NCI-H1092 (cell line): ENCODE measurements at places on chromosomes 1 and 21.

GRCh38 chr1:116333171-116334014, 39.7 kb upstream of the ATP1A1 start:
- no peak for DNase-seq

DNA sequence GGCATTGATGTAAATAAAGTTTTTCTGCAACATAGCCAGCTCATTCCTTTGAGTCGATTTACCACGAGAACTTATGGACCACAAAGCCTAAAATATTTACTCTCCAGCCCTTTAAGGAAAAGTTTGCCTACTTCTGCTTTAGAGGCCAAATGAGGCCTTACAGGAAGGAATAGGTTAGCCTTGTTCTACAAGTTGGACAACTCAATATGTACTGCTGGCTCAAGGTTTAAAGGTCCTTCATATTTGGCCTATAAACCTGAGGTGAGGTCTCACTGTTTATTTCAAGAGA, 144.5 kb upstream of the DNAH14 start:
- no peak for DNase-seq

GRCh38 chr1:36083219-36083618, 675 bp upstream of the TEKT2 start:
- no peak for DNase-seq

GRCh38 chr1:47622776-47623556, 185.1 kb downstream of the FOXD2 start:
- DNase-seq = no peak

DNA sequence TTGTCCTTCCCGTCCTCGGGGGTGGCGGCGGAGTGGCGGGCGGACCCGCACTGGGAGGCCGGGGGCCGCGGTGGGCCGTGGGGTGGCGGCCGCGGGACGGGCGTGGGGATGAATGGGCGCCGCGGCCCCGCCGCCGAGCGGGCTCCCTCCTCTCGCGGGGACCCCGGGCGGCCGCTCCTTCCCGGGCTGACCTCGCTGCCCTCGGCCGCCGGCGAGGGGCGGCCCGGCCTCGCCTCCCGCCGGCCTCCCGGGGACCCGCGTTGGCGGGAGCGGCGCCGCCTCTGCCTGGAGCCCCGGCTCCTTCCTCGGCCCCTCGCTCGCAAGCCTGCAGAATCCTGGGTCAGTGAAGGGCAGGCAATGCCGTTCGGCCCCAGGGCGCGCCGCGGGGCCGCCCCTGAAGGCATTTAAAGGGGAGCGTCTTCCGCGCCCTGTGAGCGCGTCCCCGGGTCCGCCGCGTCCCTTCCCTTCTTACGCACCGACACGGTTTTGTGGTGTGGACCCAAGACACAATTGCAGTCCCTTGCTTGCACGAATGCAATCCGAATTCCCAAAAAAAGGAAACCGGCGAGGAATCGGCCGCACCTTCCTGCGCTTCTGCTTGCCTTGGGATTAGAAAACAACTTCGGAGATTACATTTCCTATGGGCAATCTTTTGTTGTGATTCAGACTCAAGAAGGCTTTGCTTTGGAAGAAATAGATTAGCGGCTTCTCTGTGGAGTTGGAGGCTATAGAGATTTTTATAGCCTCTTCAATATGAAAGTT, 776 bp downstream of the ITSN1 start:
- DNase-seq = no peak

GRCh38 chr21:26154753-26155152, 15.8 kb downstream of the APP start:
- no peak for DNase-seq

GRCh38 chr21:37072988-37073416, at the start of the genes PIGP and TTC3:
Gene PIGP, minus strand, starts transcription at chr21:37073071. Its CDS starts 556 bp downstream, at chr21:37072515.
Gene TTC3, plus strand, starts transcription at chr21:37073254. Its CDS starts 14,004 bp downstream, at chr21:37087258.
- DNase-seq = peak; percentile 86

- no peak for DNase-seq
Observed at GRCh38 chr1:34113887-34114286, 51.1 kb downstream of the CSMD2 start.

DNA sequence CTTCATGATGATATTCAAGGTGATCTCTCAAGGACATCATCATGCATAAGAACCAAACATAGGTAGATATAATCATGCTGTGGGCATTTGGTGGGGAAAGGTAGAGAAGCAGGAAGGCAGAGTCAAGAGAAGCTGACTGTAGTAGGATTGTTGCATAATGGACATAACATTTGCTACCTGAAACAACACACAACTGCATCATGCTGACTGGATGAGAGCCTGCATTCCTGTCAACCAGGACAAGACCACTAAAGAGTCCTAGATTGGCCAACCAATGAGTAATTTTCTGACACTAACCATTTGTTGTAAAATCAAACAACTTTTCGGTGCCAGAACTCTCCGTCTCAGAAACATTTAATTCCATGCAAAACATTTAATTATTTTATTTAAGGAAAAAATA, 377.2 kb downstream of the PLPP3 start:
- DNase-seq = no peak

DNA sequence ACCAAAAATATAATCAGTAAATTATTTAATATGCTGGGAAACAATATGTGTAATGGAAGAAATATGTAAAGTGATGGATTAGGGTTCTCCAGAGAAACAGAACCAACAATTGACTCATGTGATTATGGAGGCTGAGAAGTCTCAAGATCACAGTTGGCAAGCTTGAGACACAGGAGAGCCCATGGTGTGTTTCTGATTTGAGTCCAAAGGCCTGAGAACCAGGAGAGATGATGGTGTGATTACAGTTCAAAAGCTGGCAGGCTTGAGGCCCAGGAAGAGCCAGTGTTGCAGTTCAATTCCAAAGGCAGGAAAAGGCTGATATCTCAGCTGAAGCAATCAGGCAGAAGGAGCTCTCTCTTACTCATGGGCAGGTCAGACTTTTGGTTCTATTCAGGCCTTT, 138.8 kb upstream of the NBPF11 start:
- no peak for DNase-seq

GRCh38 chr1:12184008-12184681, 17.4 kb downstream of the TNFRSF1B start:
- DNase-seq = no peak

- DNase-seq = peak; percentile 99
Observed at GRCh38 chr1:246566128-246566812, at the start of the genes CNST and TFB2M. Gene CNST, plus strand, starts transcription at chr1:246566456. Its CDS starts 25,107 bp downstream, at chr1:246591563. Gene TFB2M, minus strand, starts transcription at chr1:246566261. Its CDS starts 123 bp downstream, at chr1:246566138.

- DNase-seq = no peak
Observed at GRCh38 chr1:12745126-12745991, 641 bp upstream of the CFAP107 start.

DNA sequence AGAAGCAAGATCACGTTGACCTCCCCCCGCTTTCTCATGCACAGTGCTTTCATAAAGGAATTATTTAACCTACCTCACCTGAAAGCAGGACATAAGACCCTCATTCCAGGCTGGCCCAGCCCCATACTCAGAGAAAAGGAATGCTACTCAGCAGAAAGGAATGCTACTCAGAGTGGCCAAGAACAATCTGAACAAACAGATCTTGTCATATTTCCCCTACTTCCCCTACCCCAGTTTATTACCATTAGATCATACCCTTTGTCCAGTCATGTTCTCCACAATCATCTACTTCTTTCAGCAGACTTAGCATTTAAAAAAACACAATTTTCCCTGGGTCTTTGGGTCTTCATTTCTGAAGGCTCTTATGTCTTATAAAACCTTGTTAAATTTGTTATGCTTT, 89.8 kb downstream of the SLC16A1 start:
- DNase-seq = no peak

GRCh38 chr1:16175610-16176553, 20.0 kb upstream of the EPHA2 start:
- DNase-seq = peak; percentile 55

GRCh38 chr21:15077529-15078145, 12.8 kb upstream of the NRIP1 start:
- no peak for DNase-seq

- no peak for DNase-seq
Observed at GRCh38 chr1:79617777-79618176, 611.2 kb upstream of the ADGRL4 start.

GRCh38 chr1:212485913-212486618, 53.3 kb downstream of the NENF start:
- peak; percentile 60 for DNase-seq

- no peak for DNase-seq
Observed at GRCh38 chr21:45316871-45317397, 29.2 kb upstream of the POFUT2 start.

GRCh38 chr1:20956272-20956671, 169.2 kb upstream of the HP1BP3 start:
- no peak for DNase-seq
